Dorsolateral prefrontal cortex (tissue), 122 donors: ENCODE measurements at places on chromosomes 16 and 17. TPM values are rescaled to one million over a fixed set of nuclear protein-coding genes. Genes with fewer than 3 reads are reported as not detected.

- no peak for DNase-seq
Measured at GRCh38 chr16:55697867-55698266, 42.1 kb downstream of the SLC6A2 start.

DNA sequence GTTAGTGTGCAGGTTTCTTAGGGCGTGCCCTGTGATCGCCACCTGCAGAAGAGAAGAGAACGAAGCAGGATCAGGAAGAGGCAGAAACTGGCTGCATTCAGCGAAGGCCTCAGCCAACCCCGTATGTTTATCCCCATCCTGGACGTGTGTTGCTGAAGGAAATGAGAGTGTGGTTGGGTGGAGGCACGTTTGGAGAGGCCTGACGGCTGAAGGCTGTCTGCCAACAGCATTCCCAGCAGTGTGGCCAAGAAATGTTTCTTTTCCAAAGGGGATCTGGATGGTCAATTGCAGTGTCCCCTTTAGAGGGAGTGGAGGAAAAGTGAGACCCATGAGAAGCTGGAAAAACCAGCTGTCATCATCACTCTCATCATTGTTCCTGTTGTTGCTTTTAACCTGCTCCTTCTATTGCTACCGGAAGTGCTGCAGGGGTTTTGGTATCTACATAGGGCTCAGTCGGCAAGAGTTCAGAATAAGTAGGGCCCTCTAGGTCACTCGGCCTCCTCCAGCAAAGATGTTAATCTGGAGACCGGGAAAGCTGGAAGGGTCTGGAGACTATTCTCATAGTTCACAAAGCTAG lies 46.5 kb upstream of the SLC47A1 start:
- no peak for DNase-seq

EVPL gene
- 1.4 TPM for total RNA-seq

DNA sequence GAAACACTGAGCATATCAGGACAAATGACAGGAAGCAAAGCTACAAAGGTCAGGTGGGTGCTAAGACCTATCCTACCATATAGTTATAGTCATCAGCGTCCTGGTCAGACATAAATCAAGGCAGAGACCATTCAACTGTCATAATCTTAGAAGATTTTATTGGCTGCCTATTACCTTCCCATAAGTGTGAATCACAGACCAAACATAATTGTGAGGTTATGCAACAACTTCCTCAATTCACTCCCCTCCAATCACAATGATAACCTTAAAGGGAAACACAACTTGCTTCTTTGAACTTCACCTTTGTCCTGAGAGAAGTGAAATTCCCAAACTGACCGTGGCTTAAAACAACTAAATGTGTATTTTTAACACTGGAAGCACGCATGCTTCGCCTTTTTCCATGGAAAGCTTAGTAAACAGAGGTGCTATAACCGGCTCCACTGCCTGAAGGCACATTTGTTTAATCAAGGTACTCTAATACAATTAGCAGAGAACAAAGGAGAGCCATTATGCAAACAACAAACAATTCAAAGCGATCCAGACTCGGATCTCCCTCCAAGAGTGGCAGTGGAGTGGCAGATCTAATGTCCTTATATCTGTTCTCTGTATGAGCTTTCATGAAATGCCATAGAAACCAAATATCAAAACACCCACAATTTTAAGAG lies 84.9 kb downstream of the TMEM114 start:
- DNase-seq, result no peak

- peak; percentile 40 for DNase-seq
Measured at GRCh38 chr17:17071531-17072360, 29.5 kb downstream of the MPRIP start.

NDEL1 gene
- 86.2 TPM for total RNA-seq

GRCh38 chr16:82010649-82011048 lies 621 bp downstream of the SDR42E1 start:
- DNase-seq, result no peak

DNA sequence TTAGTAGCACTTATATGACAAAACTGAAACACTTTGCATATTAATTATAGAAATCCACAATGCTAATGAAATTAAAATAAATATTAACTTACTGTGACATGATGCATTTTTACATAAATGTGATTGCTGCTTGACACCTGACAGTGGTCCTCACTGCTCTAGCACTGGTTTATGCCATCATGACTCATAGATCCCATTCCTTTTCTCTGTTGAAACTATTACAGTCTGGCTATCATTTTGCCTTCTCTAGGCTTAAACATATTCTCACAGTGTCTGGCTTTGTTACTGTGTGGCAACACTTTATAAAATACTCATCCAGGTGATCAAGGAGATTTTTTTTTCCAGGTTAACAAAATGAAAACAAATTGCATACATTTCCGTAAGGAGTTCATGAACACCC lies 108.0 kb downstream of the MRTFB start:
- DNase-seq, result no peak

DNA sequence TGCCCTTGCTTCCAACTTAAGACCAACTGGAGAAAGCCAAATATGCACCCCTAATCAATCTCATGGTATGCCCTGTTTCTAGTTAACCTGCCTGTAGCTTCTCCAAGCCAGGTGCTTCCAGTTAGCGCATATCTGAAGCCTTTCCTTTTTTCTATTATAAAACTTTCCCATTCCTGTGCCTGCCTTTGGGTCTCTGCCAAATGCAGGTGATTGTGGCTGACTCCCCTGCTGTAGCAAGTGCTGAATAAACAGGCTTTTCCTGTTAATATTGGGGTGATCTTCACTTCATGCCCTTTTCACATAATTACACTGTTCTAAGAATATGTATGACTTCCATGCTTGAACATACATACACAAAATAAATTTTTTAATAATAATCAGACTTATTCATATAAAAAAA lies 207.4 kb downstream of the TANC2 start:
- no peak for DNase-seq

- DNase-seq, result no peak
Measured at GRCh38 chr17:41287050-41287449, 11.6 kb downstream of the KRTAP9-7 start.

GRCh38 chr17:9646546-9646885 lies 1.2 kb downstream of the USP43 start:
- no peak for DNase-seq

ANKRD40CL gene
- total RNA-seq, result not detected

ULK2 gene
- 74.5 TPM for total RNA-seq

- DNase-seq, result no peak
Measured at GRCh38 chr16:27959914-27960313, 103.6 kb downstream of the GSG1L start.

DNA sequence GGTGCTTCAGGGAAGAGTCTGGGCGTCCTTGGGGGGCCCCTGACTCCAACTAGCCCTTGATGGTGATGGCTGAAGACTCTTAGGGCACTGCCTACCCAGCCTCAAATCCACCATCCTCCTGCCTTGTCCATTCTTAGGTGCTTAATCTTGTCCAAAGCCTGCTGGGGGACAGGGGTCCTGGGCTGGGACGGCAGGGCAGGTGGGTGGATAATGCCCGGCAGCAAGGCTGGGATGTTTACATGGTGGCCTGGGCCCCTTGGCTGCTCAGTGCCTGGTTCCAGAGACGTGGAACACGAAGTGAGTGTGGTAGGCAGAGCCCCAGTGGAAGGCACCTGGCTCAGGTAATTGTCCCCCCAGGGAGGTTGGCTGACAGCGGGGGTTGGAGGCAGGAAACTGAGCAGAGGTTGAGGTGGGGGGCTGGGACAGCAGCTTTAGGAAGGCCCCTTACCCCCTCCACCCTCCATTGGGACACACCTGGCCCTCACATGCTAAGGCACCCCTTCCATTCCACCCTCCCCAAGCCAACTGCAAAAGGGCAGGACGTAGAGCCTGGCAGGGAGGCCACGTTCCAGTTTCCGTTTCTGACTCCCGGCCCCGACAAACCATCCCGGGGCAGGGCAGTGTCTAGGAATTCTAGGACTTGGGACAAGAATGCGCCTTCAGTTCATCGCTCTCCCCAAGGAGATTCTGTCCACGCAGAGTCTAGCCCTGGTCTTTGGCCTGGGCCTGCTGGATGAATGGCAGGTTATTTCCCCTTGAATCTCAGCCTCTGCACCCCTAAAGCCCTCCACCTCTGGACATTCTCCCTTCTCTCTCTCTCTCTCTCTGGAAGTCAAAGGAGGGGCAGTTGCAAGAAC lies 1.9 kb downstream of the FOXJ1 start:
- DNase-seq, result no peak

EIF3C gene
- 440 TPM for total RNA-seq
